RPMI7951 (cell line): ENCODE measurements at places on chromosomes 11 and 22. TPM values are rescaled to one million over a fixed set of nuclear protein-coding genes. Genes with fewer than 3 reads are reported as not detected.
A peak's percentile ranks its signal among the peaks of the same experiment; 100 is the strongest.

- DNase-seq = no peak
Measured at GRCh38 chr11:35458846-35459245, 39.5 kb upstream of the SLC1A2 start.

GRCh38 chr11:69603111-69603836 is 37.7 kb upstream of the CCND1 start:
- no peak for DNase-seq

DNA sequence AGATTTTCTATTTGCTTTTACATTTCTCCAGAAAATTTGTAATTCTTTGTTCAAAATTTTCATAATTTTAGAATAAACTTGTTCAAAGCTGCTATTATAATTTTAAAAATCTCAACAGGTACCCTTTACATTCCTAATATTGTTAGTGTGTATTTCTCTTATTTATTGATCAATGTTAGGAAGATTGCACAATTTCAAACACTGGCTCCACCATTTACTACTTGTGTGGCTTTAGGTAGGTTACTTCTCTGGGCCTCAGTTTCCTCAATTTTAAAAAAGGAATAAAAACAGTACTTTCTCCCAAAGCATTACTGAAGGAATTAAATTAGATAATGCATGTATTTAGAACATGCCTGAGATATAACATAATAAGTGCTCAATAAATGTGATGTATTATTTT is 180.2 kb downstream of the SBF2 start:
- DNase-seq = no peak

GRCh38 chr22:44284711-44285110 is 28.0 kb downstream of the SHISAL1 start:
- no peak for DNase-seq

DNA sequence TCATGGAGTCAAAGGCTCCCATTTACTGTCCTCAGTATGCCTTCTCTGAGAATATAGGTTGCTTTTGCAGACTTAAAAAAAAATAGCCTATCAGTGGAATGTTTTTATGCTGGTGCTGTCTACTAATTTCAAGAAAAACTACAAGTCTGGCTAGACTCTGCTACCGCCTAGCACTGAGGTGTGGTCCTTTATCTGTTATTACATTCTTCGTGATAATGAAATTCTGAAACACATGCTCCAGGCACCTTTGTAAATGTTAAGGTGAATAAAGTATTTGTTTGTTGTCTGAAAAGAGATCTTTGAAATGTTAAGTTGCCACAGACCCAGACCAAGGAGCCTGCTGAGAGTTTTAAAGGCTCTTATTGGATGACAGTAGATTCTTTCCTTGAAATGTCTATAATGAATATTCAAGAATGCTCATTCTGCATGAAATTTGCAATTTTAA is 95.3 kb downstream of the DBX1 start:
- DNase-seq = no peak

Gene SLC25A45
- 0.48 and 0.68 TPM in 2 replicates for total RNA-seq

DNA sequence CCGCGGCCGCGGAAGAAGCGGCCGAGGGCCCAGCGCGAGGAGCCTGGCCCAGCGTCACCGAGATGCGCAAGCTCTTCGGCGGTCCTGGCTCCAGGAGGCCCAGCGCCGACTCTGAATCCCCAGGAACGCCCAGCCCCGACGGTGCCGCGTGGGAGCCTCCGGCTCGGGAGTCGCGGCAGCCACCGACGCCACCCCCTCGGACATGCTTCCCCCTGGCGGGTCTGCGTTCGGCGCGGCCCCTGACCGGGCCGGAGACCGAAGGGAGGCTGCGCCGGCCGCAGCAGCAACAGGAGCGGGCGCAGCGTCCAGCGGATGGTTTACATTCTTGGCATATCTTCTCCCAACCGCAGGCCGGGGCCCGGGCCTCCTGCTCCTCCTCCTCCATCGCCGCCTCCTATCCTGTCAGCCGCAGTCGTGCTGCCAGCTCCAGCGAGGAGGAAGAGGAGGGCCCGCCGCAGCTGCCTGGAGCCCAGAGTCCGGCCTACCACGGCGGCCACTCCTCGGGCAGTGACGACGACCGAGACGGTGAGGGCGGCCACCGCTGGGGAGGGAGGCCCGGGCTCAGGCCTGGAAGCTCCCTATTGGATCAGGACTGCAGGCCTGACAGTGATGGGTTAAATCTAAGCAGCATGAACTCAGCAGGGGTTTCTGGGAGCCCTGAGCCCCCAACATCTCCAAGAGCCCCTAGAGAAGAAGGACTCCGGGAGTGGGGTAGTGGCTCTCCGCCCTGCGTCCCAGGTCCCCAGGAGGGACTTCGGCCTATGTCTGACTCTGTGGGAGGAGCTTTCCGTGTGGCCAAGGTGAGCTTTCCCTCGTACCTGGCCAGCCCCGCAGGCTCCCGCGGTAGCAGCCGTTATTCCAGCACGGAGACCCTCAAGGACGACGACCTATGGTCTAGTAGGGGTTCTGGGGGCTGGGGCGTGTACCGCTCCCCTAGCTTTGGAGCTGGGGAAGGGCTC is 1.2 kb downstream of the ARHGEF17 start:
- peak; percentile 98 for DNase-seq

- no peak for DNase-seq
Measured at GRCh38 chr11:8341996-8342395, 78.3 kb upstream of the LMO1 start.

GRCh38 chr11:6602096-6602940 is 1.1 kb downstream of the RRP8 start:
- no peak for DNase-seq

DNA sequence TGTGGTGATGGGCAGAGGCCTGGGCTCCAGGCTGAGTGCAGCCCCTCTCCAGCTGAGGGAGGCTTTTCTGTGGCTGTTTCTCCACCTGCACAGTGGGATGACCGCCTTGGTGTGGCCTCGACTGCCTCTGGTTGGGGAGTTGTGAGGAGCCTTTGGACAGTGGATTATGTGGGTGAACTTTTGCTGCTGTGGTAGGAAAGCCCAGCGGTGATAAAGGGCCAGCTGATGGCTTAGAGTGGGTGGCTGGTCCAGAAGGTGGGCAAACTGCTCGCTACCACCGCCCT is 1.4 kb upstream of the ESRRA start:
- no peak for DNase-seq

Gene MRGPRE
- total RNA-seq = not detected in 2 replicates
